Esophagus squamous epithelium (tissue), 5 donors: ENCODE measurements at places on chromosomes 6 and 20.

DNA sequence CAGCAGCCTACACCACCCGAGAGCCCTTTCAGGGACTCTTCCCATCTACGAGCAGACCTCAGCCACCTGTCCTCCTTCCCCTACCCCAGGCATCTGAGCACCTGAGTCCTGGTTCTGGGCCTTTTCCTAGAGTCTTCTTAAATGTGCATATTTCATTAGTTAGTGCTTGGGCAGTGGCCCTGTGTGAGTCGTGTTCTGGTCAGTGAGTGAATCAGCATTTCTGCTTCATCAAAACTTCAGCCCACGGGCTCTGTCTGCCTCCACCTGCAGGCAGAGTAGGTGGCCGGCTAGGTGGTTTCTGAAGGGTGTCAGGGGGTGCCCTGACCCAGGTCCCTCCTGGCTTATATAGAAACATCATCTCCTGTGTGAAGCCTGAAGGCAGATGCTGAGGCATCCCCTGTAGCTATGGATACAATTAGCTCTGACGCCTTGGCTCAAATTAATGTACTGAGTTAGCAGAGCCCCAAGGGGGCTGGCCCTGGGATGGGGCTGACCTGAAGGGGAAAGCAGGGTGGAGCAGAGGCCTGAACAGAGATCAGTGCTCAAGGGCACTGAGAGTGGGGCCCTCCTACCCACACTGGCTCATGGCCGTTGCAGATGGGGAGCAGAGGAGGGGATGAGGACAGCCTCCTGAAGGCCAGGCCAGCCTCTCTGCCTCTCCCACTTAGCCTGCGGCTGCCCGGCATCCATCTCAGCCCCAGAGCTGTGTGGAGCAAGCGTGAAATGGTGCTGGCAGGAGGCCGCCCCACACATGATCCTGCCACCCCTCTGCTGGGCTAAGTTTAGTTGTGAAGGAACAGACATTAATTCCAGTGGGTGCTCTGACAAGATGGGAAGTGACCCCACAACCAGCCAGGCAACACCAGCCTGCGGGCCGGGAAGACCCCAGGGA is 13.6 kb downstream of the IP6K3 start:
- DNase-seq = no peak

- no peak for DNase-seq
These were observed 326.4 kb downstream of the KIF16B start for GRCh38 chr20:16246870-16247269.

- no peak for DNase-seq
These were observed 16.1 kb upstream of the HFE start for GRCh38 chr6:26071135-26071534.

GRCh38 chr6:72711731-72712130 is 89.9 kb downstream of the KCNQ5 start:
- DNase-seq = no peak

DNA sequence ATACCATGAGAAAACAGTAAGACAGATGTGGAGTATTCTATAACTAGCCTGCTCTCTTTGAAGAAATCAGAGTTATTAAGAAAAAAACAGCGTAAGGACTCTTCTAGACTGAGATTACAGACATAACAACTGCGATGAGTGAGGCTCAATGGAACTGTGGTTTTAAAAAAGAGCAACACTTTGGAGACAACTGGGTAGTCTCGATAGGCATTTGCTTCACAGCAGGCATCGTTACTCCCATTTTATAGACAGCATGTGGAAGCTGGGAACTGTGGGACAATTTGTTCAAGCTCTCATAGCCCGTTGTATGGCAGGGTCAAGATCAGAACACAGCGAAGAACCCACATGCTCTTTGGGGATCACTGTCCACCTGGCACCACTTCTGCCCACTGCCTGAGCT is 4.6 kb downstream of the FKBP1A start:
- no peak for DNase-seq

DNA sequence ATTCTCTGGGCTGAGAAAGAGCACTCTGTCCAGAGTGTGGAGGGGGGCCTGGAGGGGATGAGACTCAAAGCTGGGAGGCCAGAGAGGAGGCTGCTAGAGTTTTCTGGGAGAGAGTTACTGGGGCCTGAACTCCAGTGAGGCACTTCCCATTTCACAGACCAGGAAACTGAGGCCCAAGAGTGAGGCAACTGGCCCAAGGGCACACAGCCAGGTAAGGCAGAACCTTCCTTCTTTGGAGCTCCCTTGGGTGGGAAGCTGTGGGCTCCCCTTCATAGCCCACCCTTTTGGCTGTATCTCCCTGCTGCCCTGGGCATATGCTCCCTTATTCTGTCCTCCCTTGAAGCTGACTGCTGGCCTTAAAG is 34.4 kb downstream of the ANGPT4 start:
- no peak for DNase-seq

DNA sequence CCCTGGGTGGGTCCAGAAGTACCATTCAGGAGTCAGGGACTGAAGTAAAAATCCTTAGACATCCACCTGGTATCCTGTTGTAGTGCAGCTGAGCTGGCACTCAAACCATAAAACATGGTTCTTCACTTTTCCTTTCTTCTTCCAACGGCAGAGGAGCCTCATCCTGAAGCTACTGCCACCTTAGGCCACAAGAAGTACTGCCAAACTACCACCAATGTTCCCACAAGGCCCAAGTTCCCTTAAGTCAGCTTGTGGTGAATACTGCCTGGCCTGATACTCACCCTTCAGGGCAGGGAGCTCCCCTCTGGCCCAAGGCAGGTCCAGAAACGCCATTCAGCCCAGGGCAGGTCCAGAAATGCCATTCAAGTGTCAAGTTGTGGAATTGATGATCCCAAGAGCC is 1053.4 kb upstream of the CITED2 start:
- DNase-seq = no peak

DNA sequence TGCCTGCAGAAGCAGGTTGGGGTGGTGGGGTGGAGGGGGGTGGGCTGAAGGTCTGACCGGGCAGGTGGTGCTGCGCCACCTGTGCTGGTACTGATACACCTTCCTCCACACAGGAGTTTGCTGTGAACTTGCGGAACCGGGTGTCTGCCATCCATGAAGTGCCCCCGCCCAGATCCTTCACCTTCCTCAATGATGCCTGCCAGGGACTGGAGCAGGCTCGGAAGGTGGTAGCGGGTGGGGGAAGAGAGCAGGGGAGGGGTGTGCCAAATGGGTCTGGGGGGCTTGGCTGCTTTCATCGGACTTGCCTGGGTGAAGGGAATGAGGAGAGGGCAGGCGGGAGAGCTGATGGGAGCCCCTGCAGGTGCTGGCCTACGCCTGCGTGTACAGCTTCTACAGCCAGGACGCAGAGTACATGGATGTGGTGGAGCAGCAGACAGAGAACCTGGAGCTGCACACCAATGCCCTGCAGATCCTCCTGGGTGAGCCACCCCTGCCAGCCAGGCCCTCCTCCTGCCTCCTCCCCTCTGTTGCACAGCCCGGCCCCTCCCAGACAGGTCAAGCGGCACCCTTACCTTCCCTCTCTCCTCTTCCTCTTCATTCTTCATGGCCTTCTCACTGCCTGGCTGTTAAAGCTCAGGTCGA is 6.7 kb downstream of the DNPH1 start:
- DNase-seq = no peak

GRCh38 chr20:57985278-57985677 is 243.2 kb downstream of the ANKRD60 start:
- DNase-seq = no peak
